ENCODE measurements at places on chromosomes 7 and 10.

GRCh38 chr10:52853704-52854103, 81.1 kb upstream of the MBL2 start:
- DNase-seq, result no peak

DNA sequence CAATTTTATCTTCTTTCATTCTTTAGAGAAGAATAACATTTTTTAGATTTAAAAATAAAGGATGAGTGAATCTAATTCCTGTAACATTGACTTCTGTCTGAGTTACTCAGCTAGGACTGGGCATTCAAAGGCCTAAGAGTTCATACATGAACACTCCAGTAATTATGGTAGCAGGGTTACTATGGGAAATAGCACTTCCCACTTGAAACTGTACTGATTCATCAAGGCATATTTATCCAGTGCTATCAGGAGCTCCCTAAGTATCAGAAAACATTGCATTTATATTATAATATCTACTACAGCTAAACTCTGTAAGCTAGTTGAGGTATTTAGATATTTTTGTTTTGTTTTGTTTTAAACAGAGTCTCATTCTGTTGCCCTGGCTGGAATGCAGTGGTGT, 41.8 kb downstream of the NDUFB2 start:
- DNase-seq, result no peak

DNA sequence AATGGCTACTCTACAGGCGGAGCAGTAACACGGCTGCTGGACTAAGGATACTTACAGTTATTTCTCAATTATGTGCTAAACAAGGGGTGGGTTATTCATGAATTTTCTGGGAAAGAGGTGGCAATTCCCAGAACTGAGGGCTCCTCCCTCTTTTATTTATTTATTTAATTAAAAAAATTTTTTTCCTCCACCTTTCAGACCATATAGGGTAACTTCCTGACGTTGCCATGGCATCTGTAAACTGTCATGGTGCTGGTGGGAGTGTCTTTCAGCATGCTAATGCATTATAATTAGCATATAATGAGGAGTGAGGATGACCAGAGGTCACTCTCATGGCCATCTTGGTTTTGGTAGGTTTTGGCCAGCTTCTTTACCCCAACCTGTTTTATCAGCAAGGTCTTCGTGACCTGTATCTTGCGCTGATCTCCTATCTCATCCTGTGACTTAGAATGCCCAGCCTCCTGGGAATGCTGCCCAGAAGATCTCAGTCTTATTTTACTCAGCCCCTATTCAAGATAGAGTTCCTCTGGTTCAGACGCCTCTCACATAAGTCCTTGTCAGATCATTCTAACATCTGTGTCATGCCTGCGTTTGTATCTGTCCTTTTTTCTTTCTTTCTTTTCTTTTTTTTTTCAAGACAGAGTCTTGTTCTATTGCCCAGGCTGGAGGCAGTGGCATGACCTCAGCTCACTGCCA, 15.9 kb upstream of the STOX1 start:
- no peak for DNase-seq

GRCh38 chr7:85341121-85341520, 154.3 kb upstream of the SEMA3D start:
- no peak for DNase-seq

DNA sequence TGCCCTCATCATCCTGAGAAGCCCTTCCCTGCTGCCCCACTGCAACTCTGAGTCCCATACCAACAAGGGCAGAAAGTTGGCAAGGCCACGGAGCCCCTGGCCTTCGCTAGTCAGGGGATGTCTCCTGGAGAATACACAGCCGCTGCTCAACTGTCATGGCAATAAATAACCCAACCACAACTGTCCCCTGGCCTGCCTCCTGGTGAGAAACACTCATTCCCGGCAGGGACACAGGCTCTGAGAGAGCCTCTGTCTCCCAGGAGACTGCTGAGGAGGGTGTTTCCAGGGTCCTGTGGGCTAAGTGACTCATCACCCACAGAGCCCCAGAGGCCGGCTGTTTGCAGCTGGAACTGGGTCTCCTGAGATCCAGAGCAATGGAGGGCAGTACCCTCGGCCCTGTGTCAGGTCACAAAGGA, 354.1 kb downstream of the TNS3 start:
- no peak for DNase-seq
